NCI-H2081 treated with DMSO at 0.1 percent for 48 hours (cell line): ENCODE measurements at places on chromosomes 13 and 19.

GRCh38 chr19:18903156-18904037, 7.4 kb upstream of the CERS1 start:
- DNase-seq = no peak

- no peak for DNase-seq
Measured at GRCh38 chr19:30439310-30439709, 67.1 kb downstream of the ZNF536 start.

DNA sequence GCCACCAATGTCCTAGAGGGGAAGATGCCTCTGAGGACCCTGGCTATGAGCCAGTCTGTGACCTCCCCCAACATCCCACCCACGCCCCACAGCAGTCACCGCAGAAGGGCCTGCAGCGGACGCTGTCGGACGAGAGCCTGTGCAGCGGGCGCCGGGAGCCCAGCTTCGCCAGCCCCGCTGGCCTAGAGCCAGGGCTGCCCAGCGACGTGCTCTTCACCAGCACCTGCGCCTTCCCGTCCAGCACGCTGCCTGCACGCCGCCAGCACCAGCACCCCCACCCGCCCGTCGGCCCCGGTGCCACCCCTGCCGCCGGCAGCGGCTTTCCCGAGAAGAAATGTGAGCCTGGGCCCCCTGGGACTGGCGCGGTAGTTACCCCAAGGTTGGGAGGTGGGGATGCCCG, 30.6 kb downstream of the DPF1 start:
- DNase-seq = no peak

DNA sequence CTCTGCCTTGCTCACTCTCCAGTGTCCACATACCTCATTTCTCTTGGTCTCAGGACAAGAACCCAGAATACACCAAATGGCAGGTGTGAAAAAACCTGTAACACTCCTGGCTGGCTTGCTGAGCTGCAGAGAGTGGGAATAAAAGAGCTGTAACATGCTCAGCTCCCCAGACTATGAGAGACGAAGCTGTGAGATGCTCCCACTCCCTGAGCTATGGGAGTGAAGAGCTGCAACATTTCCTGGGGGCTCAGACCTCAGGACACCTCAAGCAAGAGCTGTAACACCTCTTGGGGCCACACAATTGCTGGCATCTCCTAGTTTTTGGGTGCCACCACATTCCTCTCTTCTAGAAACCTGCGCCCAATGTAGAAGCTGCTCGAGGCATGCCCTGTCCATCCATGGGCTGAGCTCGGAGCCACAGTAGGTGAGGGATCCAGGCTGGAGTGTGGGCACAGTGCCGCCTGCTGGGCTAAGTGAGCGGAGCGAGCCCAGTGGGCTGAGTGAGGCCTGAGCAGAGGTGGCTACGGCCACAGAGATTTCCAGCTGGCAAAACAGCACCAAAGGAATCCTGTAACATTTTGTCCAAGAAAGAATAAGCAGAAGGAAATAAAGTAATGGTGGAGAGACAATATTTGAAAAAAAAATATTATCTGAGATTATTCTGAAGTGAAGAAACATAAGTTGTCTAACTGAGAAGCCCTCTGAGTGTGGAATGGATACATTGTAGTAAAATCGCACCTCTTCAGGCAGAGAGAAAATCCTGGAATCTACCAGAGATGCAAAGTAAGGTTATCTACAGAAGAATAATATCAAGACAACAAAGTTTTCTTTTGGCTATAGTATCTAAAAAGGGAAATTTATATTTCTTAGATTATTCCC, 186.2 kb upstream of the PCDH9 start:
- no peak for DNase-seq

DNA sequence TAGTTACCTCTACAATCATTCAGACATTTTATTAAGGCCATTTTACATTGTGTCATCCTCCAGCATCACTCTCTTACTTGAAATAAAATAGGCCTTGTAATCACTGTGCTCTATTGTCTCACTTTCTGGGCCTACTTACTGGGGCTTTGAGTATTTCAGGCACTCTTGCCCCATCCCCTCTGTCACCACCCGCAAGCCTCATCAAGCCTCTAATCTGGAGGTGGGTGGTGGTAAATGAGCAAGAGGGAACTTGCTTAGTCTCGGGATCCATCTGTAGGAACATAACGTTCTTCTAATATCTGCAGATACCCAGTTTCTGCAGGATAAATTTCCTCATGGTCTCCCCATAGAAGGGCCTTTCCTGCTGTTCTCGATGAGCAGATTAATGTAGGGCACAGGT, 19.4 kb upstream of the GPR18 start:
- DNase-seq = no peak

DNA sequence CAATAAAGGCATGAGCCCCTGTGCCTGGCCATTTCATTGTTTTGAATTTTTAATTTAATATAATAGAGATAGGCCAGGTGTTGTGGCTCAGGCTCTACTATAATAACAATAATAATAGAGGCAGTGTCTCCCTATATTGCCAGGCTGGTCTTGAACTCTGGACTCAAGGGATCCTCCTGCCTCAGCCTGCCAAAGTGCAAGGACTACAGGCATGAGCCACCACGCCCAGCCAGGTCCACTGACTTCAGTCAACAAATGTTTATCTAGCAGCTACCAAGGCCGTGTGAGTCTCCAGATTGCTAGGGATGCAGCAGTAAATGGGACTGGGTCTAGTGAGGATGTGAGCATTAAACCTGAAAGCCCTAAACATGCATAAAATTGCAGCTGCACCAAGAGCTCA, 13.8 kb upstream of the ILF3 start:
- no peak for DNase-seq

DNA sequence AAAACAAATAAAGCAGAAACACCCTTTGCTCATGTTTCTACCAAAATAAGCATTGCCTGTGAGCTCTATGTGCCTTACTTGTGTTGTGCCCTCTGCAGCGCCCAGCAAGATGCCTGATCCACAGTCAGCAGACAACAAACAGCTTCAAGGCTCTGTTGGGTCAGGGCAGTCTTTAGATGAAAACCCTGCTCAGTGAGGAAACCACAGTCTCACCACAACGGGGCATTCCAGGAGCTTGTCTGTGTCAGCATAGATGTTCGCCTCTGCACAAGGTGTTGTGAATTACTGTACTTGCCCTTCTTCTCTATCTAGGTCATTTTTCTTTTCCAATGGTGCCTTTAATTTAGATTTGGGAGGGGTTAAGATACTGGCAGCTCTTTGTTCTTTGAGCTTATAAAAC, 251.9 kb downstream of the COL4A1 start:
- no peak for DNase-seq

- no peak for DNase-seq
Measured at GRCh38 chr19:54928299-54928698, 19.0 kb downstream of the NLRP7 start.

- no peak for DNase-seq
Measured at GRCh38 chr13:76231522-76232167, 595.5 kb downstream of the LMO7 start.

DNA sequence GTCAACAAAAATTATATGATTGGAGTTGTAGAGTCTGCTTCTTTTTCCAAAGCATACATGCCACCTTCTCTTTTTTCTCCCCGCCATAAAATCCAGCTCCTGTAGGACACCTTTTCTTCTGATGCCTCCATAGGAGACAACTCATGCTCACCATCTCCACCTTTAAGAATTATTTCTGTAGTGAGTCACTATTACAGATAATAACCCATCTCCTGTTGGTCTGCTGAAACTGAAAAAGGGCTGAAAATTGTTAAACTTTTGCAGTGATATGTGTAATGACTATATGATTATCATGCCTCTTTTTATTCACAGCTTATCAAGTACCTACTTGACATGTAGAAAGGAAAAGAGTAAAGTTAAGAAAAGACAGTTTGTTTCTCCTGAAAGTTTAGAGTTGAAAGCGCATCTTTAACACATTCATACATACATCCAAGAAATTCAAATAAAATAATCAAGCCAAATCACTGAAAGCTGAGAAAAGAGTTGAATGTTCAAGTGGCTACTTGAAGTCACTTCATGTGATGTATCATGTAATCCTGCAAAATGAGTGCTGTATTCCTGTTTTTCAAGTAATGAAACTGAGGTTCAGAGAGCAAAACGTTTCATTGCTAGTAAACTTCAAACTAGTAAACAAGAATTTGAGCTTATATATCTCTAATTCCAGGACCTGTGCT, 35.5 kb upstream of the LPAR6 start:
- no peak for DNase-seq

DNA sequence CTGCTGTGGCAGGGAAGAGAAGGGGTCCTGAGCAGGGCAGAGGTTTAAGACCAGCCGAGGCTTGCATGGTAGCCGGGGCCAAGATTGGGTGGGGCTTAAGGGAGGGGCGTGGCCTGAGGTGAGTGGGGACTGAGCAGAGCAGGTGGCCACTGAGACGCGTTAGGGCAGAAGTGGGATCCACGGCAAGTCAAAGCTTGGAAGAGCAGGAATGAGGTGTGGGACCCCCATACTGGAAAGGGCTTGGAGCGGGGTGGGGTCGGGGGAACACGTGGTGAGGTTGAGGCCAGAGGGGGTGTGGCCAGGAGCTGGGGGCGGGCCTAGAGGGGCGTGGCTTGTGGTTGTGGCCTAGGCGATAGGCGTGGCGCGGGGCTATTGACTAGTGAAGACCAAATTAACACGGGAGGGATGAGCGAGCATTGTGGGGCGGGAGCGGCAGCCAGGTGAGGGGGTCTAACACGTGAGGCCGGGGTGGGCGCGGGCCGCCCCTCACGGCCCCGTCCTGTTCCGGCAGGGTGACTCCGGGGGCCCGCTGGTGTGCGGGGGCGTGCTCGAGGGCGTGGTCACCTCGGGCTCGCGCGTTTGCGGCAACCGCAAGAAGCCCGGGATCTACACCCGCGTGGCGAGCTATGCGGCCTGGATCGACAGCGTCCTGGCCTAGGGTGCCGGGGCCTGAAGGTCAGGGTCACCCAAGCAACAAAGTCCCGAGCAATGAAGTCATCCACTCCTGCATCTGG, 3.3 kb downstream of the CFD start:
- DNase-seq = no peak

GRCh38 chr19:495402-496111, 729 bp upstream of the MADCAM1 start:
- DNase-seq = no peak

GRCh38 chr13:20814224-20814910, 40.6 kb upstream of the EEF1AKMT1 start:
- DNase-seq = no peak

GRCh38 chr19:3658004-3658869, 31.6 kb upstream of the CACTIN start:
- no peak for DNase-seq

DNA sequence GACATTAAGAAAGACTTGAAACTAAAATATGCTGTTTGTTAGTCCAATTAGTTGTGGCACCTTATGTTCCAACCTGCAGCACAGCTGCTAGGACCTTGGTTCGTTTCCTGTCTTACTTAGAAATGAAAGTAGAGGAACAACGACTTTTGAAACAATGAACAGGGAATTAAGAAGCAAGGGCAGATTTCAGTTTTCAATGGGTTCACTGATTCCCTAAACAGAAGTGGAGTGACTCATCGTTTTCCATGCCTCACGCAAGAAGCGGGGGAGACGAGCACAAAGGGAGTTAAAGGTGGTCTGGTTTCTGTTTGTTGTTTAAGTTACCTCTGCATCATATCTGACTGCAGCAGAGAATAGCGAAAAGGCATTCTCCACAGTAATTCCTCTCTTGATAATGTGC, 44.8 kb downstream of the PHF11 start:
- DNase-seq = no peak

GRCh38 chr13:48443442-48444208, 30.7 kb upstream of the LPAR6 start:
- DNase-seq = no peak

DNA sequence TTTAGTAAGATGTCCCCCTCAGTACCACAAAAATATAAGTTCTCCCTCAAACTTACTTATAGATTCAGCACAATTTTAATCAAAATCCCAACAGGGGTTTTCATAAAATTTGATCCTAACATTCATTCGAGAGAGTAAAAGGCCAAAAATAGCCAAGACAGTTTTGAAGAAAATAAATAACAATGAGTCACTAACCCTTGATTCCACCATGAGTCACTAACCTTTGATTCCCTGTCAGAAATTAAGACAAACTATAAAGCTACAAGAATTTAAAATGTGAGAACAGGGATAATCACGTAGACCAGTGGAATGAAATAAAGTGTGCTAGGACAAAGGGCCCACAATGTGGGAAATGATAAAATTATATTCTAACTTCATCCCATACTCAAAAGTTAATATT, 320.3 kb downstream of the SUCLA2 start:
- DNase-seq = no peak

DNA sequence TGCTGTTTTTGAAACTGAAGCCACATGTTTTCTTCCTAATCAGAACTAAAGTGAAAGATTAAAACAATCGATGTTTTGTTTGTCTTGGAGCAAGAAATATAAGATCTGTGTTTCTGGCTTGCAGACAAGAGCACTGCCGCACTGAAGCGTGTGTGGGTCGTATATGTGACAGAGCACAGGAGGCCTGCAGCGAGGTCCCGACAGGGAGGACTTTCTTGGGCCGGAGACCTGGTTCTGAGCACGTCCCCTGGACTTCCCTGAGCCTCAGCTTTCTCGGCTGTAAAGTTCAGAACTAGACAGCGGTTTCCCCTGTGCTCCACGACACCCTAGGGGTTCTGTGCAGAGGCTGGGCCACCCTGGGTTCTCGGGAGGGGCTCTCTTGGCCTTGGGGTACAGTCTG, 60.5 kb downstream of the GADD45B start:
- no peak for DNase-seq

DNA sequence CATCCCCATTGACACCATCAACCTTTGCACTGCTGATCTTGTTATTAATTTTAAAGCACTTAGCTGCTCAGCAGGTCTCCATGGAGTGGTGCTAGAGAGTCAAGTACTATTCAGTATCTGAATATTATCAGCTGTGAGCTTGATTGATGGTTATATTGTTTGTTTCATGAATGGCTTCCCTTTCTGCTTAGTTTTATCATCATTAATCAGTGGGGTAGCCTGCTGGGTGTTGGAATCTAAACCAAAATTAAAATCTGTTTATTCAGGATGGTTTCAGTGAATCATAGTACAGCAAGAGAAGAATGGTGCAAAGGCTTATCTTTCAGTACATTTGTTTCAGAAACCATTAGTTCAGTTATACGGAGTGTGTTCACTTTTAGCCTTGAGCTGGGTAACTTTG, 42.5 kb upstream of the SCEL start:
- DNase-seq = no peak

GRCh38 chr19:45558399-45558878, 26.2 kb downstream of the OPA3 start:
- no peak for DNase-seq

GRCh38 chr19:4531562-4532165, 3.4 kb downstream of the PLIN5 start:
- DNase-seq = no peak
